GM04504 (cell line): ENCODE measurements at places on chromosomes 5 and 9.

DNA sequence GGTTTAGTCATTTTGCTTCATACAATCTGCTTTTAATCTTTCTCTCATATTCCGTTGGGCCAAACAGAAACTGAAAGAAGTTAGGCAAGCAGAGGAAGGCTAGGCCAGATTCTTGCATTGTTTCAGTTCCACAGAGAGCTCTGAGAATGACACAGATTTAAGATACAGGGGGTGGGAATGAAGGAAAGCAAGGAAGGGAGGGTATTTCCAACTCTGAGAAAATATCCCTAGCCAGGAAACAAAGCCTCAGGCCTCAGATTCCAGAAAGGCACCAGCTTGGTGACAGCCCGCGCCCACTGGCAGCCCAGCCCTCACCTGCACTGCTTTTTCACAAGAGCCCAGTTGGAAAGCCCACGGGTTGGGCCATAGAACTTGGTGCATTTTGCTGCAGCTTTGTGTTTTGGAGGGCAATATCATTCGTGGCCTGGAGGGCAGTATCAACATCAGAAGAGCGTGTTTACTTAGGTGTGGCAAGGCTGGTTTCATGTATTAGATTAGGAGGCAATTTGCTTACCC, 63.5 kb downstream of the ENC1 start:
- DNase-seq: peak; percentile 44

DNA sequence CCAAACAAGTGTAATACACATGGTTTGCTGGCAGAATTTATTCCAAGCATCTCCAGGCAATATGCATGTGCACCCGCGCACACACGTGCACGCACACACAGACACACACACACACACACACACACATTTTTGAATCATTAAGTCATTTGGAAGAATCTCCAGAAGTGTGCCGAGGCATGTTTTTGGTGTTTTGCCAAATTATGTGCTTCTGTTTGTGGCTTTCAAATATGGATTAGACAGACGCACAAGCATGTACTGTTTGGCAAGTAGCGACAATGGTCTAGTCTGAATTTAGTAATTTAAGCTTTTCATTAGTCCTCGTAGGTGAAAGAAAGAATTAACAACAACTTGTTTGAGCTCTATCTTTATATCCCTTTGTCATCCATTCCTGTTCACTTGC, 36.7 kb downstream of the NFIB start:
- DNase-seq: peak; percentile 13

- no peak for DNase-seq
Observed at GRCh38 chr9:33175649-33176325, 8.7 kb upstream of the B4GALT1 start.

- DNase-seq: no peak
Observed at GRCh38 chr5:60257596-60258271, 364.2 kb upstream of the PDE4D start.

- DNase-seq: no peak
Observed at GRCh38 chr9:113598883-113599282, 135.4 kb downstream of the RGS3 start.

- DNase-seq: no peak
Observed at GRCh38 chr5:149750596-149750995, 20.5 kb downstream of the PPARGC1B start.

DNA sequence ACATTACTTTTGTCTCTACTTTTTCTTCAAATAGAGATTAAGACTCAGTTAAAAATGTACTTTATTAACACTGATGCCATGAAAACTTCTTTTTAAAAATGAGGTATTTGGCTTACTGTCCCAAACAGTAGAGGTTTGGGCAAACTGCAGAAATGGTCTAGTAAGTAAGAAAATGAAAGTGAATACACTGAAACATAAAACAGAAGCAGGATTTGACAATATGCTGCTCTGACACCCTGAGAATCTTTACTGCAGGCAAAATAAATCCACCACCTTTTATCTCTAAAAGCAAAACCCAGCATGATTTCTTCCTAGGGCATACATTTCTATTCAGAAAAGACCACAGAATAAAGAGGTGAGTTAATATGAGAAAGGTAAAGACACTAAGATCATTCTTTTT, 86.2 kb downstream of the SLC38A9 start:
- no peak for DNase-seq

DNA sequence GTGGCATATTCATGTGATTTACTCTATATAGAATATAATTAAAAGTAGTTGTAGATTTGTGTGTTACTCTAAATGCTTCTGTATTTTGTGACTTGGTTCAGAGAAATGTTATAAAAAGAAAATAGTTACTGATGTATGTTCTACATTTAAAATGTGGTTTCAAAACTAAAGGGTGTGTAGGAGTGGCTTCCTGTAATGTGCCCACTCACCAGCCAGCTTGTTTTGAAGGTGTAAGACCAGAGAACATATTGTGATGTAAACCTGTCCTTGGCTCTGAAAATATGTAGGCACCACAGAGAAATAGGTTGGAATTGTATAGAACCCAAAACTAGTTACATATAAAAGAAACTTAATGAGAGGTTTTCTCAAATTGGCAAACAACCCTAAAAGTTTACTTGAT, 51.2 kb upstream of the ARRDC3 start:
- DNase-seq: no peak

DNA sequence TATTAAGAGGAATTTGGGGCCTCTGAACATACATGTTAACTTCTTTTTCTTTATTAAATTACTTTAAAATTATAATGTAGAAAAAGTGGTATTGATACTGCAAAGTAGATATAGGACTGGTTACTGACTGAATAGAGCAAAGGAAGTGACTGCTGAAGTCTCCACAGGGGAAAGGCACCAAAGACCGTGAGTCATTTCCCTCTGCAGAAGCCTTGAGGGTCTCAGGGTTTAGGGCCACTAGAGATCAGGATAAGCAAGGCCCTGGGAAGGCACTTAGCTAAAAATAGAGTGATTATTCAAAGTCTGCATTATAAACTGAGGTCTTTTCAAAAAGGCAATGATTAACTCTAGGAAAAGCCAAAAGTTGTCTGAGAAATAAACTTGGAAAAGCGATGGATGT, 44.7 kb upstream of the ITGA1 start:
- DNase-seq: no peak

- DNase-seq: peak; percentile 52
Observed at GRCh38 chr5:134145779-134146581, 30.8 kb downstream of the SKP1 start.

DNA sequence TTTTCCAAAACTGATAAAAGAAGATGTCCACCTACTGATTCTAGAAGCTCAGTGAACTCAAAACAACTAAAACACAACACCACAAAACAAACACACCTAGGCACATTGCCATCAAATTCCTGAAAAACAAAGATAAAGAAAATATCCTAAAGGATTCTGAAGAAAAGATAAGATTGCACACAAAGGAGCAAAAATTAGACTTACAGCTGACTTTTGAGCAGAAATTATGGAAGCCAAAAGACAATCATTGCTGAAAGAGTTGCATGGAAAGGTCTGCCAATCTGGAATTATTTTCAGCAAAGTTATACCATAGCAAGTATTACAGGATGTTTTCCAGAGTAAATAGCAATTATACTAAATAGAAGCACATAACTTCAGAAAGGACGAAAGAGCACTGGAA, 128.2 kb upstream of the IRX2 start:
- no peak for DNase-seq

GRCh38 chr5:75611311-75612225, at the start of gene ANKDD1B:
ANKDD1B (plus strand) TSS chr5:75611453; CDS start chr5:75611635, 182 bp downstream.
- DNase-seq: no peak

DNA sequence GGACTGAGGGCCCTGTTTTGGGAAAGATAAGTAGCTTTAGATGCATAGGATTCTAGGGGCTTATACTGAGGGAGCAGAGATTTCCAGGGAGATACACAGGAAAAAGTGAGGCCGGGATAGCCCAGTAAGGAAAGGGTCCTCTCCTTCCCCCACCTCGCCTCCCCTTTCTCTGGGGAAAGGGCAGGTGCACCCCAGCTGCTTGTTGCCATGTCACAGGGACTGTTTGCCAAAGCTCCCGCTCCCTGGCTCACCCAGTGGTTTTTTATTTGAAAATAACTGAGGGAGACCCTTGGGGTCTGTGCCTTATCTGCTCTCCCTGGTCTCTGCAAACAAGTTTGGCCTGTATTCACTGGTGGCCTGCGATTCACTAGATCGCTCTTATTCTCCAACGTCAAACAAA, 51.2 kb downstream of the RGS3 start:
- DNase-seq: no peak

- DNase-seq: no peak
Observed at GRCh38 chr9:37034305-37034937, 353 bp upstream of the PAX5 start.

GRCh38 chr5:85671223-85671970, 946.3 kb upstream of the COX7C start:
- no peak for DNase-seq

DNA sequence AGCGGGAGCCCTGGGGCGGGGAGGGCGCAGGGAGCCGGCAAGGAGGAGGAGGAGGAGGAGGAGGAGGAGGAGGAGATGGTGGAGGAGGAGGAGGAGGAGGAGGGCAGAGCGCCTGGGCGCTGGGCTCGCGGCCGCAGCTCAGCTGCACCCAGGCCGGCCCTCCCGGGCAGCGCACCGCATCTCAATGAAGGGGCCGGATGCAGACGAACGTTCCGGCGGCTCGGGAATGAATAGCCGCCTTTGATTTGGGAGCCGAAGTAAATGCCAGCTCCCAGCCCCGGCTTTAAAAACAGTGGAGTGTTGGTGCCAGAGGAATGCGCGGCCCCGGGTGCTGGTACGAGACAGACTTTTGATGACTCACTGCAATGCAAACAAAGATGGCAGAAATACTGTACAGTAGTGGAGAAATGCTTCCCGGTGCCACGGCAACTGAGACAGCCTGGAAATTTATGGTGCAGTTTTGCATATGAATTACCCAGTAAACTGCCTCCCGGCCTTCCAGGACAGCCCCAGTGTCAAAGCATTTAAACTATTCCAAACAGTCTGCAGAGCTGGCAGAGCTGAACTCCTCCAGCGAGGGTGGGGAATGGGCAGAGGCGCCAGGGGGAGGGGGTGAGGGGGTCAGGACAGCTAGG, 43.1 kb downstream of the NACC2 start:
- peak; percentile 88 for DNase-seq

DNA sequence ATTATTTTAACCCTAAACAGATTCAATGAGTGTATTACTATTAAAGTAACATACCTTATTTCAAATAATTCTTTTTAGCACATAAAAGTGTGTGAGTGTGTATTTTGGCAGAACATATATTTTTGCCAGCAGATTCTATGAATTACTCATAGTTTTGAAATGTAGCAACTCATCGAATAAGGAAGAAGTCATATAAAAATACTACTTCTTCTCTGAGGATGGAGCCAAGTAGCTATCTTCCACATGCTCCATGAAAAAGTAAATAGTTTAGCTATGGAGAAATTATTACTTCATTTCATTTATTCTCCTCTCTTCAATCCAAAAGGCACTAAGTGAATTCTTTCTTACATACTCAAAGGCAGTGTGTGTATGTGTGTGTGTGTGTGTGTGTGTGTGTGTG, 1090.4 kb upstream of the CDH6 start:
- no peak for DNase-seq

- no peak for DNase-seq
Observed at GRCh38 chr9:33164138-33164809, 2.9 kb downstream of the B4GALT1 start.

DNA sequence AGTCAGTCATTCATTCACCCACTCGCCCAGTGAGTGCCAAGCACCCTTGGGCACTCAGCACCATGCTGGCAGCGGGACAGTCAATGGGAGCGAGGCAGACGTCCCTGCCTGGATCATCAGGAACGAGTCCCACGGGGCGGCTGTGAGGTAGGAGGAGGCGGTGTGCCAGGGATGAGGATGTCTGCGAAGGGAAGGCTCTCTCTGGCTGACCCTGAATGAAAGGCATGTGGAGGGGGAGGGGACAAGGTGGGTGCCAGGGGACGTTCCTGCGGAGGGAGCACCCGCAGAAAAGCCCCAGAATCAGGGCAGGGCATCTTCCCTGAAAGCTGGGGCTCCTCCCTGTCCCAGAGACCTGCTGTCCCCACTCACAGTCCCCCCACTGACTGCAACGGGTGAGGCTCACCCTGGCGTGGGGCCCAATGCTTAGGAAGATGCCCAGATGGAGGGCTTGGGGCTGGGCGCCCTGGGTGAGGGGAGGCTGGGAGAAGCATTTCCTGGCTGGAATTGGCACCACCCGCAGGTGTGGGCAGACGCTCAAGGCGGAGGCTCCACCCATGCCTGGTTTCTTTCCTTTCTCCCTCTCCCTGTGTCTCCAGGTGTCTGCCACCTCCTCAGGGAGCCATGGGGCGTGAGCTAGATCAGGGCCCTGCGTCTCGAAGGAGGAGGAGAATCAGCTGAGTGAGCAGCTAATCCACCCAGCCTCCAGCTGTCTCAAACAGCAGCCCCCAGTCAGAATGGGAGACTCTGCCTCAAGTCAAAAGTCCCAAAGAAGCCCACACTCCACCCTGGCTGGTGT, 179.0 kb upstream of the PPP1R26 start:
- DNase-seq: no peak

- DNase-seq: no peak
Observed at GRCh38 chr5:84379749-84380148, 4.9 kb downstream of the EDIL3 start.
